ENCODE measurements at places on chromosomes 7 and 10. TPM values are rescaled to one million over a fixed set of nuclear protein-coding genes. Genes with fewer than 3 reads are reported as not detected.

Gene AKR1C2
- not detected for total RNA-seq

Gene TMEM130
- total RNA-seq, result not detected

Gene OPALIN
- not detected for total RNA-seq

Gene TSPAN15
- total RNA-seq, result 0.68 TPM

Gene NPFFR1
- not detected for total RNA-seq

Gene ACBD7
- total RNA-seq, result 1.2 TPM

Gene SEPHS1
- 32.7 TPM for total RNA-seq

Gene DYDC2
- total RNA-seq, result not detected

- DNase-seq, result no peak
Measured at GRCh38 chr10:99760321-99760720, 22.1 kb upstream of the ABCC2 start.

- no peak for DNase-seq
Measured at GRCh38 chr7:143222782-143223181, 945 bp downstream of the TAS2R40 start.

- no peak for DNase-seq
Measured at GRCh38 chr7:91135703-91136430, 128.4 kb upstream of the FZD1 start.

DNA sequence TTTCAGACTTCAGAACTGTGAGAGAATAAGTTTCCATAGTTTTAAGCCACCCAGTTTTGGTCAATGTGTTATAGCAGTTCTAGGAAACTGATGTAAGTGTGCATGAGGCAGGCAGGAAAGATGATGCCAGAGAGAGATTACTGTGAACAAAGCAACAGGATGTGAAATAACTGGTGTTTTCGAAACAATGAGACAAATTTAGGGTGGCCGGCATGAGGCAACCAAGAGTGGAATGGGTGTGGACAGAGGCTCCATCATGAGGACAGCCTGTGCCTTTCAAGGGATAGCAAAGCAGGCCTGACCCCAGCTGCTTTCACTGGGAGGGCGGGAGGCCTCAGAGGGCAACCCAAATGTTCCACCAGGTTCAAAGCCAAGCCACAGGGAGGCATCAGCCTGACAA, 67.3 kb upstream of the UCN3 start:
- DNase-seq, result no peak

DNA sequence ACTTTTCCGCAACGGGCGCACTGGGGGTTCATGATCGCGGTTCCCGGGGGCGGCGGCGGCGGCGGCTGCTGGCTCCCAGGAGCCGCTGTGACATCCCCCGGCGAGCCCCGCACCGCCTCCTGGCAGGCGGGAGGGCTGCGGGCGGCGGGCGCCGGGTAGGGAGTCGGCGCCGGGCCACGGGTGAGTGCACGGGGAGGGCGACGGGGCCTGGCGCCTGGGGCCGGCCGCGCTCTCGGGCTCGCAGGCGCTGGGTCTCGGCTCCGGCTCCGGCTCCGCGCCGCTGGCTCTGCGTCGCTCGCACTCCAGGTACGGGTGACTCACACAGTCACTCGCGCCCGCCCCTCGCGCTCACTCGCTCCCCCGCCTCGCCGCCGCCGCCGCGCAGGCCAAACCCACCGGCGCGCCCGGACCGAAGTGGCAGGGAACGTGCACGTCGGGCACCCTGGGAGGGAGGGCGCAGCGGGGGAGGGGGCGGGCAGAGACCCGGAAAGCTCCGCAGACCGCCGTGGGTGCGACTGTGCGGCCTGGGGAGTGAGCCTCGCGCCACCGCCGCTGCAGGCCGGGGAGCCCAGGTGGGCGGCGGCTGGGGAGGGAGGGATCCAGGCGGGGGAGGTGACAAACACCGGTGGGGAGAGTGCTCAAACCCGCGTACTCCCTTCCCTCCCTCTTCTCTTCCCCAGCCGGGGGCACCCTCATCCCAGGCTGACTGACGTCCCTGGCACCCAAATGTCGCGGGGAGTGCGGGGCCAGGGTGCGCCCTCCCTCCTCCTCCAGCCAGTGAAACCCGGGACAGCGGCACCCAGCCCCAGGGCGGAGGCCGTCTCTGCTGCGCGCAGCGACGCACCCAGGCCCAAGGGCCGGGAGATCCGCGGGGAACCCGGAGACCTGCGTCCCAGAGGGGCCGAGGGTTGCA, 276.9 kb upstream of the NEBL start:
- no peak for DNase-seq

- no peak for DNase-seq
Measured at GRCh38 chr7:134766779-134767519, 12.5 kb upstream of the CALD1 start.

GRCh38 chr7:141550386-141551093, 670 bp upstream of the AGK start:
- no peak for DNase-seq

DNA sequence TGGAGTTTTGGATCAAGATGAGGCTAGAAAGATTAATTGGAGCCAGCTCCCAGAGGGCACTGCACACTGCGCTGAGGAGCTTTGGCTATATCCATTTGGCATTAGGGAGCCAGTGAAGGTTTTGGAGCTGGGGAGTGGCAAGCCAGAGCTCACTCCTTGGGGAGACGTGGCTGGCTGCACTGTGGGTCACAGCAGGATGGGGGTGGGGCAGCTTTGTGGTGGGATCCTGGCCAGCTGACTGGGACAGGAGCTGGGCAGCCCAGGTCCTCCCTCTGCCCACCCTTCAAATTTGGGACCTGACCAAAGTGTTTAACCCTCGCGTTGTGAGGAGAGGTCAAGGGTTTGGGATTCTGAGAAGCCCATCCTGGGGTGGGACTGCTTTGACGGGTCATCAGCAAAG, 5.0 kb downstream of the C10orf105 start:
- DNase-seq, result no peak

GRCh38 chr10:17785276-17785930, 23.7 kb upstream of the MRC1 start:
- DNase-seq, result no peak

- DNase-seq, result no peak
Measured at GRCh38 chr7:48004032-48004431, 24.6 kb upstream of the HUS1 start.

DNA sequence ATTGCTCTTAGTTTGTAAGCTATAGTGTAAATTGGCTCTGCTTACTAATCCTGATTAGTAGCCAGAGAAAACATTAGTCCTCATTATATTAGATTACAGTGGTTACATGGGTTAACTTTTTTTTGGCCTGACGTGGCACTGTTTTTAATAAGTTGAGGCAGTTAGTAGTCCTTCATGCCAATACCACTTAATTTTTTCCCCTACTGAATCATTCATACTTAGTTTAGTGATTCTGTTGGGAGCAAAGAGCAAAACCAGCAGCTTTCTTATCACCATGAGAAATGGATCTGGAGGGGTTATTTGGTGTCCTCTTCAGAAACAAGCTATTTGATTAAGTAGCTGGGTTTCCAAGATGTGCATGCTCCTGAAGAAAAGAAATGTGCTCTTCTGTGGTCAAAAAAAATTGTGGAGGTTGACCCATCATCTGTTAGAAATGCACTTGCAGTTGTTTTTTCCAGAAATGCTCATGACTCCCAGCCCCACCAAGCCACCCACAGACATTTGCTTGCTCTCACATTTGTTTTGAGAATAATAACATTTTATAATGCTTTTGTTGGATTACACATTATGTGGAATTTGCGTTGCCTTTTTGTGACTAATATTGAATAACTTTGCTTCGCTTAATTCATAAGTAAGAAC, 258.5 kb downstream of the HDAC9 start:
- DNase-seq, result no peak

- no peak for DNase-seq
Measured at GRCh38 chr10:95793401-95794045, 37.6 kb downstream of the ENTPD1 start.

- DNase-seq, result no peak
Measured at GRCh38 chr7:27201580-27202017, 1.7 kb upstream of the HOXA13 start.

DNA sequence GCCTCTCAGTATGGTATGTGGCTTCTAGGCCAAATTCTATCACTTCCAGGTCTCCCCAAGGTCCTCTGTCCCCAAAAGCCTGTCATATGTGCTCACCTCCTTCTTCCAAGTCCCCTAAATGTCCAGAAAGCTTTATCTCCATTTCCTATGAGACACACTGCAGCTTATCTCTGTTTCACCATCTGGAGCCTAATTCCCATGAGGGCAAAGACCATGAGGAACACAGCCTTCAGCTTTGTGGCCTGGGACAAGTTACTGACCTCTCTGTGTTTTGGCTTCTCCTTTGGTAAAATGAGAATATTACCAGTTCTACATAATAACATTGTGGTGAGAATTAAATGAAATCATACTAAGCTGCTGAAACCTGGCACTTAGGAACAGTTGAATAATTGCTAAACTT, 19.2 kb downstream of the ST8SIA6 start:
- DNase-seq, result no peak

- DNase-seq, result no peak
Measured at GRCh38 chr7:94813917-94814316, 93.5 kb upstream of the PPP1R9A start.

- DNase-seq, result no peak
Measured at GRCh38 chr10:99551158-99551557, 18.4 kb downstream of the NKX2-3 start.
